Spinal cord (tissue), 10 donors: ENCODE measurements at places on chromosomes 5 and 9. TPM values are rescaled to one million over a fixed set of nuclear protein-coding genes. Genes with fewer than 3 reads are reported as not detected.

TLX3 gene
- 2.0 TPM for total RNA-seq

C9orf153 gene
- 1.2 TPM for total RNA-seq

TMEM252 gene
- total RNA-seq, result not detected

SPINK5 gene
- total RNA-seq, result 0.10 TPM

MZB1 gene
- 0.59 TPM for total RNA-seq

DEPDC1B gene
- total RNA-seq, result 6.5 TPM

CER1 gene
- total RNA-seq, result 0.79 TPM

CERT1 gene
- total RNA-seq, result 73.2 TPM

PSIP1 gene
- total RNA-seq, result 118 TPM

MAST4 gene
- total RNA-seq, result 34.6 TPM

RABEPK gene
- 24.7 TPM for total RNA-seq

ADGRD2 gene
- 0.50 TPM for total RNA-seq

C9 gene
- total RNA-seq, result not detected

PCDHA9 gene
- total RNA-seq, result 4.1 TPM

TENT4A gene
- total RNA-seq, result 18.6 TPM

IL9 gene
- not detected for total RNA-seq

BAAT gene
- total RNA-seq, result 0.22 TPM

FAXDC2 gene
- total RNA-seq, result 54.9 TPM

SPATA31A7 gene
- total RNA-seq, result not detected

CDX1 gene
- not detected for total RNA-seq

GCNT4 gene
- total RNA-seq, result 1.5 TPM

PCDH12 gene
- total RNA-seq, result 5.4 TPM

EIF4E1B gene
- 1.2 TPM for total RNA-seq

SV2C gene
- total RNA-seq, result 66.7 TPM

TPM2 gene
- 191 TPM for total RNA-seq

ABCA2 gene
- 46.8 TPM for total RNA-seq

RLN1 gene
- 1.6 TPM for total RNA-seq

WHRN gene
- 8.9 TPM for total RNA-seq

SPOCK1 gene
- 97.6 TPM for total RNA-seq

AGGF1 gene
- 29.3 TPM for total RNA-seq

PCDHB6 gene
- 2.7 TPM for total RNA-seq

SLC4A9 gene
- total RNA-seq, result 0.39 TPM

MYOT gene
- total RNA-seq, result 8.3 TPM

S1PR3 gene
- total RNA-seq, result 21.2 TPM

OR1Q1 gene
- not detected for total RNA-seq

CDH18 gene
- total RNA-seq, result 27.1 TPM

PCDHB12 gene
- 5.3 TPM for total RNA-seq

DRD1 gene
- total RNA-seq, result 1.6 TPM

SYK gene
- 10.4 TPM for total RNA-seq

EXD3 gene
- 9.4 TPM for total RNA-seq

LCP2 gene
- total RNA-seq, result 10.2 TPM

TRPM3 gene
- total RNA-seq, result 198 TPM

ABHD17B gene
- 91.8 TPM for total RNA-seq

PCDHB3 gene
- total RNA-seq, result 2.7 TPM

SLC24A2 gene
- 35.7 TPM for total RNA-seq

PPP1R26 gene
- 16.1 TPM for total RNA-seq

TERT gene
- total RNA-seq, result 0.10 TPM

PTGDS gene
- 6,990 TPM for total RNA-seq

ADAMTSL1 gene
- 35.3 TPM for total RNA-seq

NCBP1 gene
- 36.3 TPM for total RNA-seq

KIF24 gene
- 5.3 TPM for total RNA-seq

TMEM232 gene
- 21.1 TPM for total RNA-seq

GDF9 gene
- 0.83 TPM for total RNA-seq

PIP5KL1 gene
- 2.7 TPM for total RNA-seq

IL7R gene
- 1.3 TPM for total RNA-seq

BARHL1 gene
- 2.0 TPM for total RNA-seq

PCA3 gene
- total RNA-seq, result 0.39 TPM

PCDHB11 gene
- total RNA-seq, result 7.6 TPM

CTSV gene
- total RNA-seq, result 11.7 TPM
